ENCODE measurements at places on chromosomes 11 and 22.

DNA sequence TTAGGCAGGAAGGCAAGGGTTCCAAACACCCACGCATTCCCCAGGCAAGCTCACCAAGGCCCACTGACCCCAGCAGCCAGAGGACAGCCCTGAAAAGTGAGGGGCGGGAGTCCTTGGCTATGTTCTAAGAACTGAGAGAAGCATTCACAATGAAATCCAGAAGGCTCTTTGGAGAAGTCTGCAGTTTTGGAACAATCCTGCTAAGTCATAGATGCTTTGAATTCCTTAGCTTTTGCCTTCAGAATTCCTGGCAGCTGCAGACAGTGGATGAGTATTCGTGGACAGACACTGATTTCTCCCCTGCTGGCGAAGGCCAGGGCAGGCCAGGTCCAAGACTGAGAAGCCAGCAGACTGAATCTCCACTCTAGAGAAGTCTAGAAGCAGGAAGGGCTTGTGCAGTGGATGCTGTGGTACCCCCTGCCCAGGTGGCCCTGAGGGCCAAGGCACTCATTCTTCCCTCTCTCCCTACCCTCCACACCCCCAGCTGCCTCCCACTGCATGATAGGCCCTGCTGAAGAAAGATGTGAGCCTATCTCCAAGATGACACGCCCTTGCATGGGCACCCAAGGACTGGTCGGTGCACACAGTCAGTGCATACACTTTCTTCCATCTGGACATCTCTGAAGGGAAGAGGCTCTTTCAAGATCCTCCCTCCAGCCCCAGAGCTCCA is 133.2 kb upstream of the TEAD1 start:
- DNase-seq, result peak; percentile 91

GRCh38 chr11:107102692-107103477 is 84.6 kb upstream of the GUCY1A2 start:
- DNase-seq, result no peak

DNA sequence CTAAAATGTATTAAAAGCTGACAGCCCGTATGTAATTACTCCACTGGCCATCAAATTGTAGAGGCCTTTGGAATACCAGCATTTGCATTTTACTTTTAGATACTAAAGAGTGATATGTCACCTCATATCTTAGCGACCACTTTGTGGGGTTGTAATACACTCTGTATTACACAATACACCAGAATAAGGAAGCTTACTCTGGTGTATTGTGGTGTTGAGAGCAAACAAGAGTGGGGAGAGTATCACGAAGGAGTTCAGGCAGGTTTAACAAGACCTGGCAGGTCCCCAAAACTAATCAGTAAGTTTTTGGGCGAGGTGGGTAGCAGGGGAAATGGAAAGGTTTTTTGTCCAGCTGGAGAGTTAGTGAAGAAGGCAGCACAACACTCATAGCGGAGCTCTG is 3.2 kb downstream of the NUP50 start:
- no peak for DNase-seq

DNA sequence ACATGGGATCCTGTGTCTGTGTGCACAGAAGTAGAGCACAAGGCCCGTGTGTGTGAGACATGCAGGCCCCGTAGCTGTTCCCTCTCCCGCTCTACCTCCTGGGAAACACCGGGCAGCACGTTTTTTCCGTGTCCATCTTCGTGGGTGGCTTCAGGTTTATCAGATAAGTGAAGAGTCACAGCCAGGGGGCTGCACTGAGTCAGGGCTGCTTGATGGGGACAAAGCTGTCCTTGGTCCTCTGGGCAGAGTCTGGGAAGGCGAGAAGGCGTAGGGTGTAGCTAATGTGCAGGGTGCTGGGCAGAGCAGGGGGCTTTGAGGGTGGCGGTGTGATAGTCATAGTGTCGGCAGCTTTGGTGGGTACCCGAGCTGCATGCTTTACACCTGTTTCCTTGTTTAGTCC is 23.7 kb downstream of the INCENP start:
- DNase-seq, result no peak

GRCh38 chr11:65558002-65558929 is at the start of gene LTBP3:
Gene LTBP3, minus strand, starts transcription at chr11:65558359. Its CDS starts 400 bp downstream, at chr11:65557959.
- DNase-seq, result peak; percentile 55

DNA sequence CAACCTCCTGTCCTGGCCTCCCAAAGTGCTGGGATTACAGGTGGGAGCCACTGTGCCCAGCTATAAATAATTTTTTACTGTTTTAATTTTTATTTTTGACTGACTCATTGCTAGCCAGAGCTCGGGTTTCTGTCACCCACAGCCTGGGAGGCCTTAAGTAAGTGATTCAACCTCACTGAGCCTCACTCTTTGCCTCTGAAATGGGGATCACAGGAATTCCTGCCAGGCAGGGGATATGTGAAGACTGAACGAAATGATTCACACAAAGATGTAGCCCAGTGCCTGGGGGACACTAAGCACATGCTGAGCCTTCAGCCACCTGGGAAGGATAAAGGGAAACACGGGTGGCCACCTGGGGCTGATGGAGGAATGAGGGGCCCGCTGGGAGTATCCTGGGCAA is 3.8 kb upstream of the LRRC74B start:
- peak; percentile 72 for DNase-seq

DNA sequence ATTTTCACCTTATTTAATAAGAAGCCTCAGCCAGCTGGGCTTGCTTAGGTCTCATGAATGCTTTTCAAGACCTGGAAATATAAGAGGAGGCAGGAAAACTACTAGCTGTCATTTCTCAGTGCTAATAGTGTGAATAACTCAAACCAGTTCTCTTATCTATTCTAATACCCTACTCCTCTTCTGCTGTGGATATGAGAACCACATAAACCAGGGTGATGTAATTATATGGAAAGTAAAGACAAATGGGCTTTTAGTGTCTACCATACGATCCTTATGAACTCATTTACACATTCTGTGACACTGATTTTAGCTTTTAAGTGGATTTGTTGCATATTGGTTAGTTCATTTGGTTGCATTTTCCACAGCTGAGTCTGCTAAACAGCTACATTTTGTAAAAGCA is 8.6 kb downstream of the PDGFD start:
- no peak for DNase-seq

GRCh38 chr11:69288883-69289242 is 5.1 kb upstream of the MYEOV start:
- DNase-seq, result no peak

DNA sequence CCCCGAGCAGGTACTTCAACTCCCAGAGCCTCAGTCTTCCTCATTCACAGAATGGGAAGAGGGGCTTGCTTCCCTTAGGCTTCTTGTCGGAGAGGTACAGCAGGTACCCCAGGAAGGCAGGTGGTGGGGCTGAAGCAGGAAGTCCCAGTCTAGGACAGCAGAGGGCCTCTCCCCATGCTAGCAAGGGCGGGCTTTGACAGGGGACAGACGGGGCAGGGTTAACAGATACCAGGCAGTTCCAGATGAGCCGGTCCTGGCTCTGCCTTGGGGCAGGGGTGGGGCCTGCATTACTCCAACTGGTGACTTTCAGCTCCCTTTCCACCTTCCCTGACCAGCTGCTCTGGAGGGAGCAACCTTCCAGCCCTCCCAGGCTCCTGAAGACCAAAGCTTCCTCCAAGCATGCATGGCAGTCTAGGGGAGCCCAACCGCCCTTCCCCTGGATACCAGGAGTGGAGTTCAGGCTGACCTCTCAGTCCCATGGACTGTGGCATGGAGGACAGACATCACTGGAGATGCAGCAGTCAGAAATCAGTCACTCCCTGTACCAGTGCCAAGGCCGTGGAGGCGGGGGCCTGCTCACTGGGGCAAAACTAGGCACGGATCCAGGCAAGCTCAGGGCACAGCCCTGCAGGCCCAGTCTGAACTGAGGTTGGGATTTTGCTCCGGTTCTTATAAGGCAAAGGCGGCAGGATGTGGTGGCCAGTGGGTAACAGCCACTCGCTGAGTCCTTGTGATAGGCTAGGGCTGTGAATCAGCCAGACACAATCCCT is 60.5 kb downstream of the NAT10 start:
- DNase-seq, result no peak

GRCh38 chr11:118783724-118784495 is 7.1 kb downstream of the DDX6 start:
- DNase-seq, result no peak

DNA sequence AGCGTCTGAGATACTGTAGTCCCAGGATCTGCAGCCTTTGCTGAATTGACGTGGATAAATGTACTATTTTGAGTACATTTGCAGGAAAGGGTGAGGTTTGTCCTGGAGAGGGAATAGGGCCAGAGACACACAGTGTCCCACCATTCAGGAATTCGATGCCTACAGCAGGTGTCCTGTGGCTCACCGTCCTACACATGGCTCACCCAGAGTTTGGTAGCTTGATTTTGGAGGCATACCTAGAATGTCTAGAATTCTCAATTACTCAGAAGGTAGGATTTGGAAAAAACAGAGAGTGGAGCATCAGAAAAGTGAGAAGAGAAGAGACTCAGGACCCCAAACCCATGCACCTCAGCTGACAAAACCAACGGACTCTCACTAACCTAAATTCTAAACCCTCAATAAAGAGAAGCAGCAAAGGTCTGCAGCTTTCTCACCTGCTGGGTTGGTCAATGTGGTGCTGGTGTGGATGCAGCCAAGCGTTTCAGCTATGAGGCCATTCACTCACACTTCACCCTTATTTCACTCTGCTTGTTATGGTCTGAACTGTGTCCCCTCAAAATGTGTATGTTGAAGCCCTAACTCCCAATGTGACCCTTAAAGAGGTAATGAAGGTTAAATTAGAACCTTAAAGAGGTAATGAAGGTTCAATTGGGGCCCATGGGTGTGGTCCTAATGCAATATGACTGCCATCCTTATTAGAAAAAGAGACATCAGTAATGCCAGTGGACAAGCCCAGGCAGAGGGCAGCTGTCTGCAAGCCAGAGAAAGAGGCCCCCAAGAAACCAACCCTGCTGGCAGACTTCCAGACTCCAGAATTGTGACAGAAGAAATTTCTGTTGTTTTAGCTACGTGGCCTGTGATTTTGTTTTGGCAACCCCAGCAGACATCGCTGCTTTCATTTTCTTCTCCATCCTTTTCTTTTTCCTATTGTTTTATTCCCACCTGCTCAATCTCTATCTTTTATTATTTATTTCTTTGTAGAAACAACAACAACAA is 187.8 kb downstream of the SNX19 start:
- no peak for DNase-seq

GRCh38 chr11:125449565-125449964 is 46.5 kb downstream of the FEZ1 start:
- DNase-seq, result no peak

GRCh38 chr22:45919504-45920286 is 57.3 kb downstream of the WNT7B start:
- DNase-seq, result no peak

- DNase-seq, result no peak
These were observed 203.6 kb upstream of the SESN3 start for GRCh38 chr11:95434489-95435057.

GRCh38 chr11:3859373-3859881 is 4.0 kb downstream of the STIM1 start:
- DNase-seq, result no peak
